ENCODE measurements at places on chromosomes 4 and X.

DNA sequence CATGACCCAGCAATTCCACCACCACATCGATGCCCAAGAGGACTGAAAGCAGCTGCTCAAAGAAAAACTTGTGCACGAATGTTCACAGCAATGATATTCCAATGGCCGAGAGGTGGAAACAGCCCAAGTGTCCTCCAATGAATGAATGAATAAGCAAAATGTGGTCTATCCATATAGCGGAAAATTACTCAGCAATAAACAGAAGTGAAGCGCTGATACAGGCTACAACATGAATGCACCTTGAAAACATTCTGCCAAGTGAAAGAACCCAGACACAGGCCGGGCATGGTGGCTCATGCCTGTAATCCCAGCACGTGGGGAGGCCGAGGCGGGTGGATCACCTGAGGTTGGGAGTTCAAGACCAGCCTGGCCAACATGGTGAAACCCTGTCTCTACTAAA is 5.2 kb upstream of the SLC2A9 start:
- no peak for DNase-seq

DNA sequence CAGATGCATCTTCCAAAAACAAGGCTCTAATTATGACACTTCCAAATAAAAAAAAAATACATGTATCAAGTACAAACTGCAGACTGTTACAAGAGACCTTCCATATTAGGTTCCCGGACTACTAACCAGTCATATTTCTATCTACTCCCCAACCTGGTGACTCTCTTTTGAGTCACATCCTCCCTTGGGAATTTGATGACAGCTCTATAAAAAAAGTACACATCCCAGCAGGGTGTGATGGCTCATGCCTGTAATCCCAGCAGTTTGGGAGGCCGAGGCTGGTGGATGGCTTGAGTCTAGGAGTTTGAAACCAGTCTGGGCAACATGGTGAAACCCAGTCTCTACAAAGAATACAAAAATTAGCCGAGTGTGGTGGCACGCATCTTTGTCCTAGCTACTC is 14.9 kb downstream of the RPGR start:
- DNase-seq = no peak

GRCh38 chr4:188613976-188614375 is 474.7 kb downstream of the TRIML1 start:
- DNase-seq = no peak

DNA sequence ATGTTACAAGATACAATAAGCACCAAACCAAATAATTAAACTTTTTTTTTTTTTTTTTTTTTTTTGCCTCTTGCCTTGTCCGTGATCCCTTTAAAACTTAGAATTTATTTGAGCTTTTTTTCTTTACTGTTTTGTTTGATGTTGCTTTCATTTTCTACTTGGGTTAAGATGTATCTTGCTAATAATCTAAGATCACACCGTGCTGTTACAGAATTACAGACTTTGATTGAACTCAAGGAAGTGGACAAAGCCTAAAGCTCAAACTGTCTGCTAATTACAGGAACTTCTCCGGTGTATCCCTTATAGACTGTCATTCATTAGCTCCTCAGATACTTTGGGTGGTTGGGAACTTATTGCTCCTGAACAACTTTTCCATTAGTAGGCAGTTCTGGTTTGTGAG is 26.5 kb downstream of the STIM2 start:
- no peak for DNase-seq

DNA sequence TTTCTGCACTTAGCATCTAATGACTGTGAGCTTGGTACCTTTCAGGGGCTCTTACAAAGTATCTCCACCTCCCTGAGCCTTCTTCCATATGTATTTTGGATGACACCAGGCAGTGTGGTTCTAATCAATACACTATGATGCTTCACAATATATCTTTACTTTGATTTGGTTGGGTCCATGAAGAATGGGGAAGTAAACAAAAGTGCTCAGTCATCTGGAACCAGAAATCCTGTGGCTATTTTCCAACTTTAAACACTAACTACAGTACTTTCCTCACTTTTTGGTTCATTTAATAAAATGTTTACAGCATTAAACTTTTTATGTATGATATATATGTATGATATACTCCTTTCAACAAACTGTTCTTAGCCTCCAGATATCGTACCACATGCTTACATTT is 216.4 kb upstream of the AFF2 start:
- no peak for DNase-seq

Measured in COR-L47 (cell line).